ENCODE measurements at places on chromosomes 5 and 9. TPM values are rescaled to one million over a fixed set of nuclear protein-coding genes. Genes with fewer than 3 reads are reported as not detected.
A peak's percentile ranks its signal among the peaks of the same experiment; 100 is the strongest.

DNA sequence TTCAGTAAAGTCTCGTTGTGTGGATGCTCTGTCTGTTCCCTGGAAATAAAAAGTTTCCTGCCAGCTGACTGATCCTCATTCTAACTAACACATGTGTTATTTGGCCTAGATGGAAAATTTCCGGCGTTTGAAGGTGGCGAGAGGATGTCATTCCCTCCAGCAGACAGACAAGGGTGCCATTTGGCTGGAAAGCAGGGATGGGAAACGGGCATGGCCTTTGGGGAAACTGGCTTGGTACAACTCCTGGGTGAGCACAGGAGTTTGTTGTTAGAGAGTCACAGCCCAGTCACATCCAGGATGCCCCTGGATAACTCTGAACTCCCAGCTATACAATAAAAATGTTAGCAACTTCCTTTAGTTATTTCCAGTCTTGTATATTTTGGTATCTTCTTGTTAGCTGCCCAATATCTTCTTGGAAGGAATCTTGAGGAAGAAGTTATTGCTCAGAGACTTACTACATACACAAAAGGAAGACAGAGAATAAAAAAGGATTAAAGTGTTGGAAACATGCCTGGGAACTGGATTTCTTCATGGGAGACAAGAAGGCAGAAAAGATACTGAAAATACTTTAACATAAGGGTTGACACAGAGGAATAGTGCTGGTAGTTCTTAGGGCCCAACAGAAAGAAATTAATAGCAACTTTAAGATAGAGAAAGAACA lies 41.9 kb downstream of the TEK start:
- no peak for DNase-seq

DNA sequence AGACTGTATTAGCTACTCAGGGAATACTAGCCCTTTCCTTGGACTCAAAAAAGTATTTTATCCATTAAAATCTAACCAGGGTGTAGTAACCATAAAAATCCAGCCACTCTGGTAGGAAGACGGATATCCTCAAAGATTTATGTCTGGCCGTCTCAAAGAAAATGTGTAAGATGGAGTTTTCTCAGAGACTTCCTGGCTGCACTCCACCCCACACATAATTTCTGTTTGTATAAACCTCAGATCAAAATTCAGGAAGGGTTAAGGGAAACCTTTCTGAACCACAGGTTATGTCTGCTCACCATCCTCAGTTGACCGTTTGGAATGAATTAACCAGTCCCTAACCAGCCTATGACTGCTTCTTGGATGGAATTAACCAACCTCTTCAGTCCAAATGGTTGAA lies 13.8 kb upstream of the SMIM23 start:
- DNase-seq: no peak

The WDR38 gene
- total RNA-seq: not detected

- DNase-seq: no peak
Observed at GRCh38 chr9:36942891-36943290, 91.2 kb downstream of the PAX5 start.

- no peak for DNase-seq
Observed at GRCh38 chr9:100739666-100740065, 161.8 kb downstream of the CAVIN4 start.

The BTNL9 gene
- total RNA-seq: 42.3 TPM

DNA sequence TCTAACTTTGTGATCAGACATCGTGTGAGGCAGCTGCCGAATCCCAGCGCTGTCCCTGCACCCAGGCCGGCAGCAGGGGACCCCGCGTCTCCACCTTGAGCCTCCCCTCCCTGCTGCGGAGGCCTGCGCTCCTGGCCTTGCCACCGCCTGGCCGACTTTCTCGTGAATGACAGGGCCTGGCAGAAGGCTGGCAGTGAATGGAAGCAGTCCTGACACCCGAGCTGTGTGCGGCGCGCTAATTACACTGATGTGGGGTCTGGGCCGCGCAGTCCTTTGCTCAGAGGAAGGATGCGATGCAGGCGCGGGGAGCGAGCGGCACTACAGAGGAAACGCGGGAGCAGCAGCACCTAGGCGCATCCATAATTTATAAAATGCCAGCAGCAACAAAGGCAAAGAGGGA lies 40.3 kb downstream of the POU4F3 start:
- no peak for DNase-seq

GRCh38 chr5:91011029-91011428 lies 372.1 kb downstream of the ARRDC3 start:
- no peak for DNase-seq

The C9orf152 gene
- not detected for total RNA-seq

The SLC45A2 gene
- total RNA-seq: not detected

DNA sequence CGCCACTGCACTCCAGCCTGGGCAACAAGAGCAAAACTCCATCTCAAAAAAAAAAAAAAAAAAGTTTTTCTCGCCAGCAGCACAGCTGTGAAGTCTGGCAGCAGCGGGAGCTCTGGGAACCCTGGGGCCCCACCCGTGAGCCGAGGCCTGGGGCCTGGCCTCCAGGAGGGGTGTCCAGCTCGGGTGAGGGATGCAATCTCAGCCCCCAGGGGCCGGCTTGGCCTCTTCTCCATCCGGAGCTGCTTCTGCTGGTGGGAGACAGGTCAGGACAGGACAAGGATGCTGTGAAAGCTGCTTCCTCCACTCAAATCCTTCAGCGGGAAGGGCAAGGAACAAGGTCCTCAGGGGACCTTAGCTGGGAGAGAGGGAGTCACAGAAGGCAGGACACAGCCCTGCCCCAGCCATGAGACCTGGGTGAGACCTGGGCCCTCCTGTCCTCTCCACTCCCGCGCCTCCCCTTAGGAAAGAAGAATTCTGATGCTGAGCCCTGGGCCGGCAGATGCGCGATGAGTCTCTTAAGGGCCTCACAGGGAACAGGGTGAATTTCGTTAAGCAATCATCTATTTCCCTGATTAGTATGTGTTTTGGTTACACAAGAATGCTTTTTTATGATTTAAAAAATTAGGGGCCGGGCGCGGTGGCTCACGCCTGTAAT lies 30.6 kb downstream of the PLPP7 start:
- DNase-seq: peak; percentile 31

The PCDHB7 gene
- total RNA-seq: 7.1 TPM

- no peak for DNase-seq
Observed at GRCh38 chr9:37618817-37619216, 26.4 kb upstream of the TOMM5 start.

GRCh38 chr9:77714077-77714549 lies 66.0 kb upstream of the GNA14 start:
- no peak for DNase-seq

- DNase-seq: no peak
Observed at GRCh38 chr9:35260186-35260585, 98.4 kb downstream of the UNC13B start.

The SLC36A1 gene
- total RNA-seq: 22.4 TPM

The SPAG8 gene
- 2.6 TPM for total RNA-seq

GRCh38 chr9:81461196-81461595 lies 228.2 kb downstream of the TLE1 start:
- DNase-seq: no peak

The ANKRD18A gene
- 3.5 TPM for total RNA-seq

- DNase-seq: no peak
Observed at GRCh38 chr5:29218138-29218537, 1975.3 kb upstream of the CDH6 start.

The TAF11L5 gene
- not detected for total RNA-seq

DNA sequence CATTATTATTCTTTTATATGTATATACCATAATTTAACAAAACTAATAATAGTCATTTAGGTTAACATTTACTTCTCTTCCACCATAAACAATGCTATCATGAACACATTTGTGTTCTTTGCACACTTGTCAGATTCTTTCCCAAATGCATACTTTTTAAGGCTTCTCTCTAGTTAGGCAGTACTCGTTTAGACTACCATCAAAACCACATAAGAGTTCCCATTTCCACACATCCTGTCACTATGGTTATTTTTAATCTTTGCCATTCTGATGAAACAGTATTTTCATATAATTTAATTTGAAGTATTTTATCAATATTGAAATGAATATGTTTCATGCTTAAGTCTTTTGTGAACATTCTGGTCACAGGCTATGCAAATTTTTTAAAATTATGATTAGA lies 15.1 kb downstream of the DROSHA start:
- DNase-seq: no peak
